ENCODE measurements at places on chromosomes 3 and 15.

GRCh38 chr3:158094235-158095110 is 11.7 kb downstream of the SHOX2 start:
- no peak for DNase-seq

GRCh38 chr3:49244581-49245205 is 32.3 kb downstream of the C3orf62 start:
- peak; percentile 65 for DNase-seq

DNA sequence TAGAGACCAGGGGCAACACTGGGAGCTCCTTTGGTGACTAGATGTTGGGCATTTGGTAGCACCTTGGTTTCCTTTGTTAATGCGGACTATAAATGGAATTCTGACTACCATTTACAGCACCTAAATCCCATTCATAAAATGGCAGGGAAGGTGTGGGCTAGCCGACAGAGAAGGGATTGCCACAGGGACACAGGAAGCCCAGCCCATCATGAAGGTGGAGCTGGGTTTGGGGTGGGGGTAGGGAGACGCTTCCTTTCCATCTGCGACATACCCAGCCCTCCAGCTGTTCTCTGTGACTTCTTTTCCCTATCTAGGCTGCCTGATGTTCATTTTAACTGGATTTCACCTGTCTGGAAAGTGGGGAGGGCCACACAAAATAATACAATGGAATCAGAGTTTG is 21.0 kb downstream of the ABHD2 start:
- no peak for DNase-seq

DNA sequence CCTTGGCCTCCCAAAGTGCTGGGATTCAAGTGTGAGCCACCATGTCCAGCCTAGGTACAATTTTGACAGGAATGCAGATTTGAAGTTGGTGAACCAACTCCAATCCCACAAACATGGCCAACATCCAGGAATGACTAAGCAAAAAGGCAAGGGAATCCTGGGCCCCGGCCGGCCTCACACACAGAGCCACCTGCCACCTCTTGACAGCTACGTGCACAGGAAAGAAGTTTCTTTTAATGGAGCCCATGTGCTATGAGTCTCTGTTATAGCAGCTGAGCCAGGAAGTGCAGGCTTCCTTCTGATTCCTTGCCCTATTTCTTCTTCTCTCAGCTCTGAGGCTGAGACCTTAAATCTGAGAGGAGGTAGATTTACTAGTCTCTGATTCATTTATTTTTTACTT is 8.8 kb downstream of the TMEM40 start:
- no peak for DNase-seq

- peak; percentile 75 for DNase-seq
Measured at GRCh38 chr3:178707311-178708031, 171.2 kb downstream of the KCNMB2 start.

GRCh38 chr3:184234224-184234623 is 4.8 kb downstream of the VWA5B2 start:
- DNase-seq: no peak
